ENCODE measurements at places on chromosomes 11 and 22.

DNA sequence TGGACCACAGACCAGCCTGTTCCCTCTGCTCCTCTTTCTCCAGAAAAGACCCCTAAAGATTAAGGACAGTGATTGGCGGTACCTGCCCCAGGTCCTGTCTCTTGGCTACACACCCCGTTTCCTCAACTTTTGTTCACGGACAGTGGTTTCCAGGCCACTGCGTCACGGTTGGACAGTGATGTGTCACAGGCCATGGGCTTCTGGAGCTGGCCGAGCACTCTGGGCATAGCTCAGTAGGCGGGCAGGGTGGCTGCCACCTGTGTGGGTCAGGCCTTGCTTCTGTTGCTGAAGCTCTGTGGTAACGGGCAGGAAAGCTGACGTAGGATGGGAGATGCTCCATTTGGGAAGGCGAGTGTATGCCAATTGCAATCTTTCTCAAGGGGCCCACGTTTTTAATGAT is 13.6 kb downstream of the TUB start:
- DNase-seq = no peak

- DNase-seq = no peak
These were observed 246.2 kb downstream of the ST3GAL4 start for GRCh38 chr11:126601550-126602215.

DNA sequence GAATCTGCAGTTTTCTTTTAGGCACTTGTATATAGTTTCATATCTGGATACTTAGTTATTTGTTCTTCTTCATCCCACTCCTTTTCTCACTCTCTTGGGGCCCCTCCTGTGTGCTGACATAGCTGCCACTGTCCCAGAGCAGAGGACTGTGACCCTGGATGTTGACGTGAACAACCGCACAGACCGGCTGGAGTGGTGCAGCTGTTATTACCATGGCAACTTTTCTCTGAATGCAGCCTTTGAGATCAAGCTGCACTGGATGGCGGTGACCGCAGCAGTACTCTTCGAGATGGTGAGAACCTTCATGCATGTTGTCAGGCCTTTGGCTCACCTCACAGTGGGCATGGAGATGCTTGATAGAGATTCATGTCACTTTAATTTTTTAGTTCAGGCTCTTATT is 50.9 kb upstream of the YWHAH start:
- no peak for DNase-seq

- no peak for DNase-seq
These were observed 2.5 kb upstream of the OR52D1 start for GRCh38 chr11:5486003-5486402.

DNA sequence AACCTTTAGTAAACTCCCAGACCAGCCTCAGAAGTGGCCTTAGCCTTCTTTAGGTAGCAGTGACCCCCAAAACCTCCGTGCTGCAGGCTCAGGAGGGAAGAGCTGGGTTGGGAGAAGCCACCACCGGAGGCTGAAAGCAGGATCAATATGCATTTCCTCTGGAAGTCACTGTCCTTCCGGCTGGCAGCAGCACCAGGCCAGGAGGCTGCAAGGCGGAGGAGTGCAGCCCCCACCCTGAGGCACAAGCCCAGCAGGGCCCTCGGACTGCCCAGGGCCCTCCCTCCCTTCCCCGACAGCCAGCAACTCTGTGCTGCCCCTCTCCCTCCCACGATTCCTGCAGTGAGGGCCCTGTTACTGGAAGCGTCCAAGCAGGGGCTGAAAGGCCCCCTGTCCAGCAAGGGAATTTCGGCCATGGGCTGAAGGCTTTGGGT is 3.2 kb upstream of the NRXN2 start:
- no peak for DNase-seq

DNA sequence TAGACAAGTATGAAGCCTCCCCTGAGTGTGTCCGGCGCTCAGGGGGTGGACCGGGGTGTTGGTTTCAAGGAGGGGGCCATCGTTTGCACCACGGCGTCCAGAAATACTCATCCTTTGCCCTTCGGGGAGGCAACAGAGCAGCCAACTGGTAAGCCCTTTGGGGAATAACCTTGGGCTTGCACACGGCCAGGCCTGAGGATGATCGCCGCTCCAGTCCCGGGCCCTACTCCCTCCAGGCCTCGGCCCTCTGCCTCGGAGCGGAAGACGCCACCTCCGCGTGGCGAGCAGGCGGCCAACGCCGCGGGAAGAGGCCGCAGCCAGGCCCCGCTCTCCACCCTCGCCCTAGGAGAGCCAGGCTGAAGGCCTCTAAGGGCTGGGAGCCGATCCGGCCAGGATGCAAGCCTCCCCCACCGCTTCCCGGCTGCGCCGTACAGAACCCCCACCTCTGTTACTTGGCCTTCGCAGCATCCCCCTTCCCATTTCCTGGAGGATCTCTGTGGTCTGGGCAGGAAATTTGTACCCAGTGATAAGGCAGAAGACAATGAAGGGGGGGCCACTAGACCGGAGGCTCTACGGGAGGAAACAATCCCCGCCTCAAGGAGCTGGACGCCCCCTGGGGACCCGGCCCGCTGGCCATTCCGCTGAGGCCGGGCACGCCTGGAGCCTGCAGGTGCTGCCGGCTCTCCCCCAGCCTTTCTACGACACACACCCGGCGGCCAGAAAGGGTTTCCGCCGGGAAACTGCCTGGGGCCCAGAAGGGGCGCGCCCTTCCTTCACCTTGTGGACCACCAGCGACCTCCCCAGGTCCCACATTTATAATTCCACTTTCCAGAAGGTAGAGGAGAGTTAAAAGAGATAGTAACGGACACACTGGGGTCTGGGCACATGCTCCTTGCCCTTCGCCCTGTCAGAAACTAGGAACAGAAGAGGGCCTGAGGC is 2.6 kb downstream of the ESAM start:
- DNase-seq = no peak

DNA sequence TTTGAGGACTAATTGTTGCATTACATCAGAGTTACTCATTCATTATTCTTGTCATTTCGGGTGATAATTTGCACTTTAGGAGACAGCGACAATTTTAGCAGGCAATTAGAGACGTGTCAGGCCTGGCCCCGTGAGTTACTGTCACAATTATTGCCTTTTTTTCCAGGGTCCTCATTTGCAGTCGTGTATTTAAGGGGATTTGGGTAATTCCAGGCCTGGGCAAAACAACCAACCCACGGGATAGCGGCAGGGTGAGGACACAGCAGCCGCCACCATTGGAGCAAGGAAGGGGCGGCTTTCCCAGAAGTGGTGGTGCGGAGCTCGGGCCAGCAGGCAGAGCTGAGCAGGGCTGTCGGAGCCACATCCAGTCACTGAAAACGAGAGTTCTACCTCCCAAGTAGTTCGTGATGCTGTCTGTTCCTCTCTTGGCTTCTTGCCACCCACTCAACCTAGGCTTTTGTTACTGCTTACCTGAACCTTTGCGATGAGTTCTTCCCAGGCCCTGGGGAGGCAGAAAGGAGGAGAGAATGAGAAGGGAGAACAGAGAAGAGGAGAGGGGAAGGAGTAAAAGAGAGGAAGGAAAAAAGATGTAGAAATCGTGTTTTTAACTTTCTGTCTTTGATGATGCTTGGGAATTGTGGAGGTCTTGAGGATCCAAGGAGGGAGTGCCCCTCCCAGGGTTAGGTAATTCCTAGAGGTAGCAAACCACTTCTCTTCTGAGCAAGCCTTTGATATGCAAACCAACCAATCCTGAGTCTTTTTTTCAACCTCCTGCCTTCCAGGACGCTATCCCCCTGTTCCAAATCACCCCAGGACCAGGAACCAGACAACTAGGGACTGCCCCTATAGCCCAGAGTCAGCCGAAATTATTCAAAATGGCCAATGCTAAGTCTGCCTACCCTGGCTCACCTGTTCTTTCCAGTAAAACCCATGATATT is 236.1 kb downstream of the MIAT start:
- no peak for DNase-seq

- no peak for DNase-seq
These were observed 29.6 kb upstream of the FIBIN start for GRCh38 chr11:26964339-26964738.

DNA sequence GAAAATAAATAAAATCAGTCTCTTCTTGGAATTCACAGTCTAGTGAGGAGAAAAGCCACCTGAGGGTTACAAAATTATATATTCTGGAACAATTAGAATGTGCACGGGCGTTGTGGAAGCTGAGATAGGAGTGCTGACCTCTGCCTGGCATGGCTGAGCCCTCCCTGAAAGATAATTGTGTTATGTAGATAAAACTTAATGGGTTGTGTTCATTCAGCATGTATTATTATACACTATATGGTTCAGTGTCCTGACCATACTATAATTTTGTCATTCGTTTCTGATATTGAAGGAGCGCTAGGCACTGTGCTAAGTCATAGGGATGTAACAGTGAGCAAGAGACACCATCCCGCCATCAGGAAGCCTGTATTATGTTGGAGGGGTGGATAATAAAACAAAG is 3.7 kb downstream of the ACAT1 start:
- DNase-seq = no peak

DNA sequence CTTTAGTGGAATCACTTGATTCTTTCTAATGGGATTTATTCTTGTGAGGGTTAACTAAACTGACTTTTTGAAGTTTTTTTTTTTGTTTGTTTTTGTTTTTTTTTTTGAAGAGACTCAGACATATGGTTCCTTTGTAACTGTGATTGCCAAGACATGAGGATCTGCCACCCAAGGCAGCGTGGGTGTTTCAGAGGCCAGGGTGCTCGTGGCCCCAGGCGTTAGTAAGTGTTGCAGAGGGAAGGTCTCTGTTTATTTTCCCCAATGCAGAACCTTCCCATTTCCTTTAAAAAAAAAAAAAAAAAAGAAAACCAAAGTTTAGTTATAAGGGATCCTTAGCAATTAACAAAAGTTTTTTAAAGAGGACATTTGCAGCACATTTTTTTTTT is 94.8 kb downstream of the CTTN start:
- no peak for DNase-seq

DNA sequence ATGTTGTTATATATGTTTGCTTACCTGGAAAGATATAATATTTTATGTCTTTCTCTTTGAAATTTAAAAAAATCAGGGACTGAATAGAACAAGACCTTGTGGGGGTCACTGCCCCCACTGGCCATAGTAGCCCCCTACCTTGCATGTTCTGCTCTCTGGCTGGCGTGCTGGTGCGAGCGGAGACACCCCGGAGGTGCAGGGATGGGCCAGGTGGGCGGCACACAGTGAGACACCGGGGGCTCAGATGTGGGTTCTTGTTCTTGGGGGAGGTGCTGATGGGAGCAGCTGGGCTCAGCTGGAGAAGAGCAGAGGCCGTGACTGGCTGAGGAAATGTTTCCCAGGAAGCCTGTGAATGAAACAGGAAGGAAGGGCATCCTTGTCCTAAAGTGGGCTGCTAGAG is 20.2 kb downstream of the GAB4 start:
- no peak for DNase-seq

GRCh38 chr11:119791701-119792151 is 62.7 kb upstream of the NECTIN1 start:
- peak; percentile 10 for DNase-seq

- no peak for DNase-seq
These were observed 7.5 kb upstream of the CRKL start for GRCh38 chr22:20909543-20910303.

DNA sequence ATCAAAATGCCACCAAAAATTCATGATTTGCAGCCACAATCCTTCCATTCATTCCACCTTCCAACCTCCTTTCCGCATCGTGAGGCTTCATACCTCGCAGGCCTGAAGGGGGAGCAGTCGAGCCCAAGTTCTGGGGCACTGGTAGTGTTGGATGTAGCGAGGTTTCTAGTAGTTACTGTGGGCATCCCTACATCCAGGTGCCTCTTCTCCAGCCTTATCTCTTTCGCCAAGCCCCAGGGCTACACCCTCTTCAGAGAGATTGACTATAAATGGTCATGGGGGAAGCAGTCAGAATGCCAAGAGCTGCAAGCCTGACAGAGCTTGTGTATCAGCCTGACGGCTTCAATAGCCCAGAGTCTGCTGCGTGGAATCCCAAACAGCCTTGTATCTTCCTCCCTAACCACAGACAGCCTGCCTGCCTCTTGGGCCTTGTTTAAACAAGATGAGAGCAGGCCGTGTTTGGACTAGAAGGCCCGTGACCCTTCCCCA is 28.9 kb downstream of the CLMP start:
- DNase-seq = peak; percentile 75

- no peak for DNase-seq
These were observed 6.9 kb upstream of the MS4A14 start for GRCh38 chr11:60389279-60389910.

DNA sequence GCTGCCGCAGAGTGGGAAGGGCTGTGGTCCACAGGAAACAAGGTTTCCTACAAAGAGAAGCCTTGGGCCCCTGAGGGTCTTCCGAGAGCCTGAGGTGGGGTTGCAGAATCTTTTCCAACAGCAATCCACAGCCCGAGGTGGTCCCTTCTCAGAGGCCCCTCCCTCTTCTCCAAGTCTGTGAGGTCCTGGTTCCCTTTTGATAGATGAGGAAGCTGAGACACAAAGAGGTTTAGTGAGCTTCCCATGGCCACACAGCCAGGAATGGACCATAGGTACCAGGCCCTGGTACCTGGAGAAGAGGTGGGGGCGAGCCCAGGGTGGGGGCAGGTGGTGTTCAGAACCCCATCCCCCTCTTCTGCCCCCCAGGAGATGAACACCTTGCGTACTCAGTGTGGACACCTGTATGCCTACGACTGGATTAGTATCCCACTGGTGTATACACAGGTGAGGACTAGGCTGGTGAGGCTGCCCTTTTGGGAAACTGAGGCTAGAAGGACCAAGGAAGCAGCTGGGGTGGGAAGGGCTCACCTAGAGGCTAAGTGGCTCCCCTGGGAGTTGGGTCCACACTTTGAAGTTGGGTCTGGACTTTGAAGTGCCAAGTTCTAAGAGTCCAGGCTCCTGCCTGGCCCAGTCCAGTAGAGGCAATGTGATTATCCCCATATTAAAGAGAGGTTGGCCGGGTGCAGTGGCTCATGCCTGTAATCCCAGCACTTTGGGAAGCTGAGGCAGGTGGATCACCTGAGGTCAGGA is 7.0 kb downstream of the BEST1 start:
- DNase-seq = no peak

GRCh38 chr22:40509401-40510134 is 127.0 kb downstream of the MRTFA start:
- peak; percentile 89 for DNase-seq

- no peak for DNase-seq
These were observed 137.5 kb upstream of the TRPC6 start for GRCh38 chr11:101721270-101721669.

DNA sequence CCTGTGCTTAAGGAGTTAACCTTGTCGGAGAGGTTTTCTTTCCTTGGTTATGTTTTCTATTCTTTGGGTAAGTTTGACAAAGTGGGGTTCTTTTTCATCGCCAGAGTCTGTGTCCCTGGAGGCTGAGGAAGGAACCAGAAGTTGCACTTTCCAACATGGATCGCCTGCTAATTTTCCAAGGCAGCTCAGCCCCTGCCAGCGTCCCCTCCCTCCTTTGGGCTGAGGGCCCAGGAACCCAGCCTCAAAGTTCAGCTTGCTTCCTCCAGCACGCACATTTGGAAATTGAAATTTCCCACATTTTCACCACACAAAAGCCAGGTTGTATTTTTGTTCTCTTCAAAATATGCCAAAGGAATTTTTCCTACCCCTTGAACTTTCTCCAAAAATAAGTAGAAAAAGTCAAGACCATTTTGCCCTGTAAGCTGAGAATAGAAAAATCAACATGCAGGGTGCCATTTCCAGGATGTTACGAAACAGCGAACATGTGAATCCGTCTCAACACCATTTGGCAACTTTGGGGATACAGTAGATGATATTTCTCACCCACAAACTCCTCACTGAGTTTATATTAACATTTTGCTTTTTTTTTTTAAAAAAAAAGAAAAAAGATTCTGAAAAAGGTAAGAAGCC is 343.5 kb downstream of the TENM4 start:
- no peak for DNase-seq

GRCh38 chr11:8899119-8899753 is 11.8 kb upstream of the AKIP1 start:
- no peak for DNase-seq

All from AG04449 (cell line).